ENCODE measurements at places on chromosomes 6 and 20.

- no peak for DNase-seq
Observed at GRCh38 chr6:166946125-166946524, 10.2 kb downstream of the RNASET2 start.

DNA sequence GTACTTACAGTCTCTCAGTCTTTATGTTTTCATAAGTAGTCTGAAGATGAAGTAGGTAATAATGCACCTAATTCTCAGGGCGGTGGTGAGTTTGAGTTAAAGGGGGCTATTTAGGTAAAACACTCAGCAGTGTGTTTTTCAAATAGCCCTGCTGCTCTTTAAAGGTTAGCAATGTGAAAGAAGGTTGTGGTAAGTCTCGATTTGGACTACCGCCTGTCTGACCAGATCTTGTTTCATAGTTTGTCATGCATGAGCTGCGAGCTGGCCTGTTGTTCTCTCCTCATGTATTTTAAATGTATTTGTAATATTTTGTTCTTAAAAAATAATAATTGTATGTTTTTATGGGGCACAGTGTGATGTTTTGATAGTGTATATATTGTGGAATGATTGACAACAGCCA, 340.2 kb downstream of the DHX35 start:
- DNase-seq: no peak

DNA sequence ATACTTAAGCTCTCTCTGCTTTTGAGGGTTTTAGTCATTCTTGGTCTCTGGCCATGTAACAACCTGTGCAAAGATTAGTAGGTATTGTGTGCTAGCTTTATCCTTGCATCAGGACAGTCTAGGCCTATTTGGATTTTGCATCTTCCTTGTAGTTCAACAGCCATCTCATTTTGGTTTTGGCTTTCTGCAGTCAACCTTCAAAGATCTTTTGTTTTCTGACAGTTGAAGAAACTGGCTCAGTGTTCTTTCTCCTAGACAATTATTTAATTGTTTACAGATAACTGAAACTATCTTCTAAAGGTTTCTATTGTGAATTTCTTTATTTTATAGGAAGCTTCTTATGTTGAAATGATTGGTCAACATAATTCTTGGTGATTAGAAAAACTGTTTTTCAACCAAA, 307.5 kb downstream of the CDKAL1 start:
- no peak for DNase-seq

GRCh38 chr6:129309154-129309553, 400.8 kb downstream of the ARHGAP18 start:
- DNase-seq: no peak

DNA sequence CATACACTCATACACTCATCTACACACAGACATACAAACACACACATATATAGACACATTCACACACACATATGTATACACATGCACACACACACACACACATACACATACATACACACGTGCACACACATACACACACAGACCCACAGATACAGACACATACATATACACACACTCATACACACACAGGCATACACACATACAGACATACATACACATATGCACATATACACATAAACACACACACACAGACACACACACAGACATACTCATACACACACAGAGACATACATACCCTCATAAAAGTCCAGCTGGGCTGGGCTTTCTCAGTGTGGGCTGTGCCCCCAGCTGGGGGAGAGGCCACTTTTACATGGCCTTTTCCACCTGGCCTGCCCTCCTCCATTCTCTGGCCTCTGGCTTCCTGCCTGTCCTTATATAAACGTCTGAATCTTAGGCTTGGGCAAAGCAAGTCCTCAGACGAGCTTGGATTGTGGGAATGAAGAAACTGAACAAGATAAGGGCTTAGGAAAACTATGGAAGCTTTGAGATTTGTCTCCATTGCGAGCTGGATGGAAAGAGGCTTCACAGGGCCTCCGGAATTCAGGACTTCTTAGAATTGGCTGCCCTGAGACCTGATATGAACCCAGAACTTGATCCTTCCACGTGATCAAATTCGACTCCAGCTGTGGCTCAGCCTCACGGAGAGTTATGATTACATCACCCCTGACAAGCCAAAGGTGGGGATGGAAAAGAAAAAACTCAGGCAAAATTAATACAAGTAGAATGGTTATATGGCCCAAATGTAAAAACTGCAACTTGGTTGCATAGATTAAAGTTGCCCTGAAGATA, 22.5 kb upstream of the CST3 start:
- DNase-seq: no peak

- DNase-seq: no peak
Observed at GRCh38 chr6:30211899-30212298, 1.3 kb downstream of the TRIM26 start.

GRCh38 chr20:38685853-38686473, 38.3 kb upstream of the SLC32A1 start:
- peak; percentile 49 for DNase-seq

- no peak for DNase-seq
Observed at GRCh38 chr6:30533460-30534294, 22.6 kb downstream of the GNL1 start.

DNA sequence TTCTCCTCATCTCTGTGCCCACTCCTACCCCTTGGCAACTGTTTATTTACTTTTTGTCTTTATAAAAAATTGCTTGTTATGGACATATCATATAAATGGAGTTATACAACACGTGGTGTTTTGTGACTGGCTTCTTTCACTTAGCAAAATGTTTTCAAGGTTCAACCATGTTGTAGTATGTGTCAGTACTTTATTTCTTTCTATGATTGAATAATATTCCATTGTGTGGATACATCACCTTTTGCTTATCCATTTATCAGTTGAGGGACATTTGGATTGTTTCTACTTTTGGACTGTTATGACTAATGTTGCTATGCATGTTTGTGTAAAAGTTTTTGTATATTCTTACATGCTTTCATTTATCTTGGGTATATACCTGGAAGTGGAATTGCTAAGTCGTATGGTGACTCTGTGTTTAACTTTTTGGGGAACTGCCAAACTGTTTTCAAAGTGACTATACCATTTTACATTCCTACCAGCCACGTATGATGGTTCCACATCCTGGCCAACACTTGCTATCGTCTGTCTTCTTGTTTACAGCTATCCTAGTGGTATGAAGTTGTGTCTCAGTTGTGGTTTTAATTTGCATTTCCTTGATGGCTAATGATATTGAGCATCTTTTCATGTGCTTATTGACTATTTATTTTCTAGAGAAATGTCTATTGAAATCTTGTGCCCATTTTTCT, 84.4 kb downstream of the SLX4IP start:
- peak; percentile 81 for DNase-seq

- no peak for DNase-seq
Observed at GRCh38 chr20:58107533-58107932, 120.9 kb downstream of the ANKRD60 start.

GRCh38 chr20:56414842-56415765, 3.0 kb downstream of the CASS4 start:
- DNase-seq: peak; percentile 66

GRCh38 chr6:122153557-122153956, 245.9 kb upstream of the HSF2 start:
- no peak for DNase-seq

- DNase-seq: no peak
Observed at GRCh38 chr20:44750081-44750805, 4.6 kb downstream of the KCNK15 start.

GRCh38 chr20:35013421-35014411, 58.0 kb downstream of the MYH7B start:
- no peak for DNase-seq

DNA sequence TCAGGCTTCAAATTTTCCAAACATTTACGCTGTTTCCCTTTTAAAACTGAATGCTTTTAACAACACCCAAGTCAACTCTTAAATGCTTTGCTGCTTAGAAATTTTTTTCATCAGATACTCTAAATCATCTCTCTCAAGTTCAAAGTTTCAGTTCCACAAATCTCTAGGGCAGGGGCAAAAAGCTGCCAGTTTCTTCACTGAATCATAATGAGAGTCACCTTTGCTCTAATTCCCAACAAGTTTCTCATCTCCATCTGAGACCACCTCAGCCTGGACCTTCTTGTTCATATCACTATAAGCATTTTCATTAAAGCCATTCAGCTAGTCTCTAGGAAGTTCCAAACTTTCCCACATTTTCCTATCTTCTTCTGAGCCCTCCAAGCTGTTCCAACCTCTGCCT, 69.1 kb downstream of the RNF217 start:
- no peak for DNase-seq

DNA sequence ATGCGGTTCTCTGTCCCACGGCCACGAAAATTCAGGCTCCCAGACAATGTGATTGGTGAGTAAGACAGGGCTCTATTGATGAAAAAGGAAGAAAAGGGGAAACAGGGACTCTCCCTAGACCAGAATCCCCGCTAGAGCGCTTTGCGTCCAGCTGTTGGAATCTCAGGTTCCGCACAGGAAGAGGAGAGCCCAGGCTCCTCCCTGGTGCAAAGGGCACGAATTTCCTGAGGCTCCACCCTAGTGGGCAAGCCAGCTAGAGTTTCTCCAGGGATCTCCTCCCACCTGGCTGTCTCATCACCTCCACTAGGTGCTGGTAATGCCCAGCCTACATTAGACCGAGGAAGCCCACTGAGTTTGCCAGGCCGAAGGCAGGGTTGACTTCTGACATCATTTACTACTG, 135.9 kb upstream of the SOX4 start:
- no peak for DNase-seq

DNA sequence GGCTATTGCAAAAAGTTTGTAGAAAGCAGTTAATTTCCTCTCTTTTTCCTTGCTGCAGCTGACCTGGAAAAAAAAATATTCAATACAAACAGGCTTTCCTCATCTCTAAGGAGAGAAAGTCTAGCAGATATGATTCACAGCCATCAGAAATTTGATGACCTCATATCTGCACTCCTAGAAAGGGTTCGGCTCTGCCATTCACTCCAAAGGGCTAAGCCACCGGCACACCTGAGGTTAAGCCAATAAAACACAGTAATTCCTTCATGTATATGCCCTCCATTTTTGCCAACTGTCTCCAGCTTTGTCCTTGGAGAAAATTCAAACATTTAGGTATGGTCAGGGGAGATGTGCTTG, 18.7 kb upstream of the LY86 start:
- DNase-seq: no peak

GRCh38 chr6:41682497-41683272, 44.4 kb downstream of the MDFI start:
- DNase-seq: no peak

DNA sequence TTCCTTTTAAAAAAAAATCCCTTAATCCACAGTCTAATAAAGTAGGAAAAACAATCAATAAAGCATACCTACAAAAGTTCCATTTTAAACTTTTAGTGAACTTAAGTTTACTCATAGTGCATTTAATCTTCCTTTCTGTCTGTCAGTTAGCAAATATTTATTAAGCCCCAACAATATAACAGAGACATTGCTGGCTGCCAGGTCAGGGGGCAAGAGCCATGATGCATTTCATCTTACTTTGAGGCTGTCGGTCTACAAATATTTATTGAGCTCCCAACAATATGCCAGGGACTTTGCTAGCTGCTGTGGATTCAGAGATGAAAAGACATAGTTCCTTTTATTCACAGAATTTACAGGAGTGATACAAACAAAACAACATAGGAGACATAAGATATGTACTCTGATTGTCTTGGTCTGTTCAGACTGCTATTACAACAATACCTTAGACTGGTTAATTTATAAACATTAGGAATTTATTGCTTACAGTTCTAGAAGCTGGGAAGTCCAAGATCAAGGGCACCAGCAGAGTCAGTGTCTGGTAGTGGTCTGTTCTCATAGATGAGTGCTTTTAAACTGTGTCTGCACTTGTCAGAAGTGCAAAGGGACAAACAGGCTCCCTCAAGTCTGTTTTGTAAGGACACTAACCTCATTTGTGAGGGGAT, 118.6 kb downstream of the PLCB1 start:
- DNase-seq: no peak

GRCh38 chr6:158596861-158597260, 37.0 kb downstream of the TMEM181 start:
- DNase-seq: no peak

GRCh38 chr6:132478266-132478665, 34.6 kb downstream of the STX7 start:
- DNase-seq: no peak

DNA sequence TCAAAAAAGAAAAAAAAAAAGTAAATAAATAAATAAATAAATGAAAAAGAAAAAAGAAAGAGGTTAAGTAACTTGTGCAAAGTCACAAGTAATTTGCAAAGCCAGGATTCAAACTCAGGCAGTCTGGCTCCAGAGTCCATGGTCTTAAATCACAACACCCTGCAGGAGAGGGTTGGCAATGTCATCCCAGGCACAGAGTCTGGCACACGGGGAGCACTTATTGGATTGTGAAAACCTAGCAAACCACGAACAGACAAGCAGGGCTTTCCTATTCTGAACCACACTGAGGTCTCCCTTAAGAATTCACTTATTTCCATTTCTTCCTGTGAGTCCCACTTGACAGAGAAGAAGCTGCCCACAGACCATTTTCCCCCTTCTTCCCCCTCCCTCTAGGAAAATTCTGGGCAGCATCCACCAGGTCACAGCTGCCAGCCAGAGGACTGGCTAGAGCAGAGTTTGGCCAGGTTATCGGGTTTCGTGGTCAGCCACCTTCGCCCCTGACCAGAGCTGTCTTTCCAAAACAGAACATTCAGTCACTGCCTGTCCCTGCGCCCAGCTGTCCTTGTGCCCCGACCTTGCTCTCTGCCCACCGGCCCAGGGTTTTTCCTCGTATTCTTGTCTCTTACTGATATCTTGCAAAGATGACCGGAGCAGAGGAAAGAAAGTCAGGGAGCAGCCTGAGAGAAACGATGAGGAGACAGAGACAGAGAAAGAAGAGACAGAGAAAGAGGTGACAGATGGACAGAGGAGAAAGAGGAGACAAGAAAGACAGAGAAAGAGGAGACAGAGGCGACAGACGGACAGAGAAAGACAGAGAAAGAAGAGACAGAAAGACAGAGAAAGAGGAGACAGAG, 106.4 kb upstream of the PTPN1 start:
- DNase-seq: no peak

DNA sequence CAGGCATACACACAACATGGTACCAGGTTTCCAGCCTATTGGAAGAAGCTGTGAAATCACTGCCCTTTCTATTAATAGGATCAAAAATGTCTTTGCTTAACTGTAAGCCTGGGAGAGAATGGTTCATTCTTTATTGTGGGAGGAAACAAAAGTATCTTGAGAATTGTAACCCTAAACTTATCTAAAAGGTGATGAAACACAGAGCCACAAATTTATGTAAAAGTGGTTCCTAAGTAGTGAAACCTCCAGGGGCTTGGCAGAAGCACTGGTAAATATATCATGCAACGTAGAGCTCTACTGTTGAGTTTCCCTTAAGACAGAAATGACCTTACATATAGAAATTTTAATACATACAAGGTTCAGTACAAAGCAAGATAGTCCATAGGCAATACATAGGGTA, 17.2 kb upstream of the NOX3 start:
- DNase-seq: peak; percentile 73

DNA sequence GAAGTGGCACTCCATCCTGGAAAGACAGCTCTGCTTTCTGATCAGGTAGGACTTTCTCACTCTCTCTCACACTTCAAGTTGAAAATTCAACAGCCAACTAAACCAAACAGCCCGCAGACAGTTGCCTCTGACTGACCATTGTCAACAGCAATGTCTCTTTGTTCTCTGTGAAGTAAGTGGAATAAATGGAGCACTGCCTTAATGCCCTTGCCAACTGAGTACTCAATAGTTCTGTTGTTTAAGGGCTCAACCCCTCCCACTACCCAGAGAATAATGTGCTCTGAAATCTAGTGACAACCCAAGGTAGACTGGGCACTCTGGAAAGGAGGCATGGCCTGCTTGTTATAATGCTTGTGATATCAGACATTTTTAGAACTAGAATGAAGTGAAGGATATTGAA, 16.8 kb upstream of the BCLAF1 start:
- DNase-seq: no peak

Data from fibroblast of skin of right biceps (primary cell).